ENCODE measurements at places on chromosomes 6 and 20.

DNA sequence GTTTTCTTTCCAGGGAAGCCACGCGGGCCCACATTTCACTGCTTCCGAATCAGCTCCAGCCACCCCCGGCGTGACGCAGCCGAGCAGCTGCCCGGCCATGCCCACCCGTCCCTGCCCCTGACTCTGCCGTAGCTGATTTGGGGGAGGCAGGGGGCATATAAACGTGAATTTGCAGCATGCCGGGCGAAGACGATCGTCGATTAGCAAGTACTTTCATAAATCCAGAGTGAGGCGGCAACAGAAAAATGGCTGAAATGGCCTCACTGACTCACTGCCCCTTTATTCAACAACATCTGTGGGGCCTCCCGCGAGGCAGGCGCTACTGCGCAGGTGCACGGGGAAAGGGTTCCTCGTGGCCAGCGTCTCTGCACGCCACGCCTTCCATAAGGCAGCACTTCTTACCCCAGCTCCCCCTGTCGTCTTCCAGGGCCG, 118.0 kb downstream of the DLL1 start:
- DNase-seq: no peak

- DNase-seq: no peak
Observed at GRCh38 chr6:33936886-33937285, 133.1 kb upstream of the MLN start.

DNA sequence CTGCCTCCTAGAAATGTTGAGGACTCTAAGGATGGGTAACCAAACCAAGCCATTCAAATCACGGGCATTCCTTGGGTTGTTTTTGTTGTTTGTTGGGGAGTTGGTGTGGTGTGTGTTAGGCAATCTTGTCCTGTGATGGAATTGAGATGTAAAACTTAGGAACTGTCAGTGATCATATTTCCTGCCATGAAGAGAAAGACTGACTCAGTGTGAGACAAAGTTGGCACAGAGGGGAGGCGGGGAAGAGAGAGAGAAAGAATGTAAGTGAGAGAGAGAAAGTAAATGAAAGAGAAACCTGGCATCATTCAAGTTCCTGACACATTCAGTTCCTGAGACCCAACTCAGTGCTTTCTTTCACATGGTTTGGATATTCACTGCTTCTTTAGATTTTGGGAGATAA, 21.6 kb upstream of the FBXO30 start:
- no peak for DNase-seq

DNA sequence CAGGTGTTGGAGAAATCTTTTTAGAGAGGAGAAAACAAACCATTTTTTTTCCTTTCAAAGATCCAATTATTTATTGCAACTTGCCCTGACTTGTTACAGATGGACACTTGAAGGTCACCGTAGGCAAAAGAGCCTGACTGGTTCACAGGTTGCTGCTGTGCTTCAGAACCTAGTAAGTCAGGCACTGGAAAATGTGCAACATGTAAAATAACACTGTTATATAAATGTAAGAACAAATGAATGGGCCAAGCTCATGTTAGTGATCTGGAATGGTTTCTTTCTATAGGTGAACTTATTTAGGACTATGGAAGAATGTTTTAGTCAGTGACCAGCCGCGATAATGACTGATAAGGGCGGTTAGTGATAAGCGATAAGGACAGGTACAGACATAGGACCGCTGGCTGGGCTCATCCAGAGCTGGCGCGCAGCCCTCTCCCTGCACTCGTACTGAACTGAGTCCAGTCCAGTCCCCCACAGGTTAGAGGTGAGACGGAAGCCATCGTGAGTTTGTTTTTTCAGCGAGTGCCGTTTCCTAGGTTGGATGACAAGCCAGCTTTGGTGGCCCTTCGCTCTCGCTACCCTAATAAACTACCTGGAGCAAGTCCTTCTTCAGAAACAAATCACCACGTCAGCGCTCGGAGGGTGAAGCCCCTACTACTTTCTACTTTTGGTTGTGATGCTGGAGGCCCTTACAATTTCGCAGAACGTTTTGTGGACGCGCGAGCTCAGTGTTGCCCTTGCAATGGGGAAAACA, 94.4 kb upstream of the PRDM1 start:
- DNase-seq: no peak

DNA sequence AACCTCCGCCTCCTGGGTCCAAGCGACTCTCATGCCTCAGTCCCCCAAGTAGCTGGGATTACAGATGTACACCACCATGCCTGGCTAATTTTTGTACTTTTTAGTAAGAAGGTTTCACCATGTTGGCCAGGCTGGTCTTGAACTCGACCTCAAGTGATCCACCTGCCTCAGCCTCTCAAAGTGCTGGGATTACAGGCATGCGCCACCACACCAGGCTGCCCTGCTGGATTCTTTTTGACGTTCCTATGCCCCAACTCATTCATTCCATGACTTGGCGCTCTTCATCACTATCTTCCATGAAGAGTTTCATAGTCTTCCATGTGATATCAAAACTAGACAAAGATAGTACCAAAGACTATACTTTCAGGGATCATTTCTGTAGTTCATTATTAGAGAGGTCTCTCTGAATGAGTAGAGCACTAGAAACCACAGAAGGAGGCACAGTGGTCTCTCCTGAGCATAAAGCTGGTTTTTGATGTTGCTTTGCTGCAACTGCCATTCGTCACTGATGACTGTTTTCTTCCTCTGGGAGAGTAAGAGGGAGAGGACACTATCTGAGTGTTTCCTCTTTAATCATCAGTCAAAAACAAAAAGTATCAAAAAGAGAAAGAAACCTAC, 23.5 kb downstream of the DNAAF9 start:
- no peak for DNase-seq

GRCh38 chr6:30766461-30767157, 22.3 kb upstream of the IER3 start:
- no peak for DNase-seq

- DNase-seq: no peak
Observed at GRCh38 chr6:17452096-17452495, 58.7 kb downstream of the CAP2 start.

- no peak for DNase-seq
Observed at GRCh38 chr20:21767739-21768223, 62.3 kb downstream of the PAX1 start.

GRCh38 chr6:154510144-154510905, at the start of gene CNKSR3:
Gene CNKSR3 (minus strand): TSS chr6:154510685. CDS start chr6:154510114, 571 bp downstream.
- peak; percentile 90 for DNase-seq

DNA sequence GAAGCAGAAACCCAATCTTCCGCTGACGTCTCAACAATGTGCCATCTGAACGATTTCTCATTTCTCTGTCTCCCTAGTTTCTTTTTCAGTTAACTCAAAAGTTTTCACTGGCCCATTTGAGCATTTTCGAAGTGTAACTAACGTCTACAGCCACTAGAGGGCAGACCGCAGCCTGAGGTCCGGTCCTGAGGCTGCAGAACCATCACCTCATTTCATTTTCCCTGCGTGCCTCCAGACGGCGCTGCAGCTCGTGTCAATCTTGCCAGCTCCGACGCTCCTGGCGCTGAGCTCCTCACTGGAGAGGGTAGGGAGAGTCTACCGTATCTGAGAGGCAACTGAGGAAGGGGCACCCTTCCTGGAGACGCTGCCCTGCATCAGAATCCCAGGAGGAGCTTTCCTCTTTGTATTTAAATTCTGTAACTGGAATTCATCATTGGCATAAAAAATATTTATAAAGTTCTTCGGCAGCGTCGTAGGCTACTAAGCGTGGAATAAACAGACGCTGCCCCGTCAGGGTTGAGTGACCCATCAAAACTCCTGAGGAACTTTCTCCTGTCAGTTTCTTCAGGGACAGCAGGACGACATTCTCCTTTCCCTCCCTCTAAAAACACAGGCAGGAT, 28.5 kb upstream of the DTNBP1 start:
- peak; percentile 72 for DNase-seq

DNA sequence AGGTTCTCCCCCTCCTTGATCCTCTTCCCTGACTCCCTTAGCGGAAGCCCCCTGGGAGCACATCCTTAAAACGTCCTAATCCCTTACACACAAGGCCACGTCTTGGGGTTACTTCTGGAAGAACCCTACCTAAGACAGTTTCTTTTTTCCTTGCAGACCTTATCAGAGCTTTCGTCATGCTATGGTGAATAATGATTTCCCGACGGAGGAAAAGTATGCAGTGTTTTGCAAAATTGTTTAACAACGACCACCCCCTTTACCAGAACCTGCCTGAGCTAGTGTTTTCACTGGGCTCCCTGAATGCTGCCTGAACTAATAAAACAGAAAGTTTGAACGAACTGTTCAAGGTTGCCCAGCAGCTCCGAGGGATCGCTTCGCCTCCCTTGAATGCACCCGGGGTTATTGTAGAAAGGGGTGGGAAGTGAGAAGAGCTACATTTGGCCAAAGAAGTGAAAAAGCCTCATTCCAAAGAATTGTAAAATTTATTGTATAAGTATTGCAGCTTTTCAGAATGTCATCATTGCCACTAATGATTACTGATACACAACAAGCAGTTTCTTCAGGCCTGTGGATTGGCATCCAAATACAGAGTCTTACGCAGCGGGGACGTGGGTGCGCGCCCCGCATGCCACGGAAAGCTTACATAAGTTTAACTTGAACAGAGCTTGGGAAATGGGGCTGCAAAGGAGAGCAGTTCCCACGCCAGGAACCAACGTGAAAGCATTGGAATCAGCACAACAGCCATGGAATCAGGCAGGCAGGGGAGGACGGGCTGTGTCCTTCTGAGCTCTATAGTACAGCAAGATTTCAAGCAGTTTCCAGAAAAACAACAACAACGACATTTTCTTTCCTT, 27.9 kb upstream of the ZBP1 start:
- DNase-seq: no peak

DNA sequence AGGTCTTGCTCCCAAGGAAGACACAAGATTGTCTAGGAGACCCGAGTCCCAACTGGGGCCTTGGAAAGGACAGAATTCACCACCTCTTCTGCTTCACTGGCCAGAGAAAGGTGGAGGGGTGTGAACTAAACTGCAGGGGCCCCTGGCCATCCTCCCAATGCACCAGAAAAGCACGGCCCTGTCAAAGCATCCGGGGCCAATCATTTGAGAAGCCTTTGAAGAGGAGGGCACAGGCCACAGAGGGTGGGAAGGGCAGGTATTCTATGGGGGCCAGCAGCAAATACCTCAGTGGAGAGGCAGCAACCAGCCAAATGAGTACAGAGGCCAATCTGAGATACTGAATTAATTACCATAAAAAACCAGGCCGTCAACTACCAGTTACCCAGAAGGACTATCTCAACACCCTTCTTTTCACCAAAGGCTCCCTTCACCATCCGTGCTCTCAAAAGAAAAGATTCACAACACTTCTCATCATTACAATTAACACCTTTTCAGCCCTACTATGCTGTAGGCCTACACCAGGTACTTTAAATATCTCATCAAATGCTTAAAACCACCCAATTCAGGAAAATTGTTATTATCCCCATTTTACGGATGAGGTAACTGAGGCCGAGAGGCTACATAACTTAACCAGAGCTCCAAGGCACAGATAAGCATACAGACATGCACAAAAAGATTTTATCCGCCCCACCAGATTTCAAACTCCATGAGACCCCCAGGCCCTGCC, 50.7 kb downstream of the TRERF1 start:
- no peak for DNase-seq

DNA sequence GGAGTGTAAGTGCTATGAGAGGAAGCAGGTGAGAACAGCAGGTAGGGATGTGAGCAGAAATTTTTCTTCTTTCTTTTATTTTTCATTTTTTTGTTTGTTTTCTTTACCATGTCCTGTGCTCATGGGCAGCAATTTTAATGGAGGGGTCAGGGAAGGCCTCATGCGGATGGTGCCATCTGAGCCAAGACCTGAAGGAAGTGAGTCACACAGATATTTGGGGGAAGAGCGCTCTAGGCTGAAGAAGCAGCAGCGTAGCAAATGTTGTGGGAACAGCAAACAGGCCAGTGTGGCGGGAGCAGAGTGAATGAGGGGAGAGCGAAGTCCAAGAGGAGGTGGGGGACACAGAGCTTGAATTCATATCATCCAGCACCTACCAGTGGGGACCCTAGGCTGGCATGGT, 12.7 kb downstream of the SPDEF start:
- no peak for DNase-seq

GRCh38 chr6:100465701-100466409, 1.1 kb upstream of the SIM1 start:
- DNase-seq: no peak

DNA sequence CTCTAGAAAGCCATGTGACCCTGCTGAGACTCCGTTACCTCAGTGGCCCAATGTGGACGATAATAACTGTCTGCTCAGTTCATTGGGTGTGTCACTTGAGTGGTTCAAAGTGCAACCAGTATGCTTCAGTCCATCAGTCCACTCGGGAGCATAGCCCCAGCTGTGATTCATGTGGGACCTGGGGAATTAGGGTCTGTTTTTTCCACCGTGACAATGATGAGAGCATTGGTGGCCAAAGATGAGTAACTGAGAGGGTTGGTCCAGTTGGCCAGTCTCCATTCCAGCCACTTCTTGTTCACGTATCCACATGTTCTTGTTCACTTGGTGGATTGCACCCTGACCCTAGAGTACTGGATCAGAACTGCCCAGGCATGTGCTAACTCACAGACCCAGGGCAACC, 403.6 kb downstream of the CD83 start:
- DNase-seq: no peak

GRCh38 chr6:135346747-135347146, 150.8 kb downstream of the AHI1 start:
- DNase-seq: peak; percentile 40

DNA sequence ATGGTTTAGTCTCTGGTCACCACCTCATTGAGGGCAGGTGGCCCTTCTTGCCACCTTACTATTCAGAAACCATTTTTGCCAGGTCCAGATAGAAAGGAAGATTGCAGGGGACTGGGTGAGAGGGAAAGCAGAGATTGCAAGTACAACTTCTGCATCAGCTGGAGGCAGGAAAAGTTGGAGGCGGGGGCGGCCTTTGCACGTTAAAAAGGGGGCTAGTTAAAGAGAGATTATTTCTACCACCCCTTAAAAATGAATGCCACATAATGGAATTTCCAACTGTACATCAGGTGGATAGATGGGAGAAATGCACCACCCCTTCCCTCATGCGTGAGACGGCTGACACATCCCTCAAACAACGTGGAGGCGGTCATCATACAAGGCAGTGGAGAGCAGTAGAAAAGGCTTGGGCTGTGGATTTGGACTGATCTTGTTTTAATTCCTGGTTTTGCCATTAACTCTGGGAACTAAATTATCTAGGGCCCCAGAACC, 95.4 kb upstream of the CNKSR3 start:
- DNase-seq: no peak

DNA sequence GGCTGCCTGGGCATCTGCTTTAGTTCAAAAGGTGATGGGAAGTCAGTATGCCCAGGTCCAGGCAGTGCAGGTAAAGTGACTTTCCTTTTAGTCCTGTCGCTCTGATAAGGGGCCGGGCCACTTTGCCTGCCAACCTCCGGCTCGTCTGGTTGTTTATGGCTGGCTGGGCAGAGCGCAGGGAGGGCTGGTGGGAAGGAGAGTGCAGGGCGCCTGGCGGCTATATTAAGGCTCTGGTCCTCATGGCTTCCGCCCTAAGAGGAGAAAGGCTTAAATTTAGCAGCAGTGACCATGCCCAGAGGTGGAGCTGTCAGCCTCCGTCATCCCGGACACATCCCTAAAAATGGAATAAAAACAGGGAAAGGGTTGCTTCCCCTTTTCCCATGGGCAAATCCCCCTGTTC, 14.6 kb downstream of the GATA5 start:
- no peak for DNase-seq

GRCh38 chr6:118892355-118892991, 1.5 kb upstream of the ASF1A start:
- DNase-seq: no peak

Measured in fibroblast of skin of left quadriceps (primary cell).